ENCODE measurements at places on chromosomes 6 and 20.

- no peak for DNase-seq
Measured at GRCh38 chr6:74967821-74968220, 238.0 kb downstream of the COL12A1 start.

DNA sequence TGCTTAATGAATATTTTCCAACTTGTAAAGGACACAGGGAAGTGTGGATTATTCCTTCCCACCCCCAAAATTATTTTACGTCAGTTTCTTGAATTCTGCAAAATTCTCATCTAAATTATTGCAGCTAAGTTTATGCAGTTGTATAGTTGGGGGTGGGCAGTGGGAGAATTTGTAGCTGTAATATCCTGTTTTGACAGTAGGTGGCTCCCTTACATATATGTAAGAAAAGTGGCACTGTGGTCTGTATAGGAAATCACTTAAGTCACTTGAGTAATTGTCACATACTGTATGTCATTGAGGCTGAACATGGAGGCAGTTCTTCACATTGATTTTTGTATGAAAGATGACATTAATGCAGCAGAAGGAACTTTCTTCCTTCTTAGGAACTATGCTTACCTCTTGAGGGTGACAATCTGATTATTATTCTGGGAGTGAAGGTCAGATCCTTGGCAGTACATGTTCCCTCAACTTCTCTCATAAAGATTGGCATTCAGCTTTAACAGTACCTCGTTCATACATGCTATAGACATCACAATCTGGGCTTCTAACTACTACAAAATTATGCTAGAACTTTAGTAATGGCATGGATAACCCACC is 14.6 kb upstream of the CFAP206 start:
- DNase-seq, result peak; percentile 20

DNA sequence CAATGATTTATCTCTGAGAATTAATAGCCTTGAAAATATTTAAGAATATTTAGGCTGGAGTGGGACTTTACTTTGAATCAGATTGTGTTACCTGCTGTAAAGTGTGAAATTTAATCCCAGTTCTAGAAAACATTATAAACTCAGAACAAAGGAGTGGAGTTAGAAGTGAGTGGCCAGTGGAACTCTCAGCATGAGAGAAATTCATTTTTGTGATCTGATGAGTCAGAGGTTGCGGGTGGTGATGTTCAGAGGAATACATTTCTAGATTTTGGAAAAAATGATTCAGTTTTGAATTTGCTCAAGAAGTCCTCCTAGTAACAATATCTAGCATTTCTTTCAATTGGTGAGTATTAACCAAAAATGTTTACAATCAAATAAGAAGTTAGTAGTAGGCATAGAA is 167.5 kb downstream of the ZFAND3 start:
- DNase-seq, result no peak

DNA sequence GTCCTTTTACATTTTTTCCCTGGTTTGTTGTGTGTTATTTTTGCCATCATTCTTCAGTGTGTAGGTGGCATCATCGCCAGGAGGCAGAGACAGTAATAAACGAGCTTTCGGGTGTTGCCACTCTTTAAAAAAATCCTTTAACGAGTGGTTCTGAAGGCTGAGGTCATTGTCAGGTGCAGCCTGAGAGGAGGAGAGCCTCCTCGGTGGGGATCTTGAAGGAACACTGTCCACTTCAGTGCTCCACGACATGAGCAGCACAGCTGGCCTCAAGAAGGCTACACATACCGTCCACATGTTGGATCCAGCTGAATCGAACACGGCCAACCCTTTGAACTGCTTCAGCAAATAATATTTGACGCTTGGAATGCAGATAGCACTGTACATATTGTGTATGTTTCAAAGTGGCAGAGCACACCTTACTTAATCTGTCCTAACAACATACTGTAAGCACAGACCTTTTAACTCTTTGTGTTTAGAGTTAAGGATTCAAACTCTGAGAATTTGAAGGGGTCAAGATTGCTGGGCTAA is 48.0 kb upstream of the FOXQ1 start:
- no peak for DNase-seq

GRCh38 chr20:61166324-61166723 is 85.7 kb upstream of the CDH4 start:
- DNase-seq, result no peak

DNA sequence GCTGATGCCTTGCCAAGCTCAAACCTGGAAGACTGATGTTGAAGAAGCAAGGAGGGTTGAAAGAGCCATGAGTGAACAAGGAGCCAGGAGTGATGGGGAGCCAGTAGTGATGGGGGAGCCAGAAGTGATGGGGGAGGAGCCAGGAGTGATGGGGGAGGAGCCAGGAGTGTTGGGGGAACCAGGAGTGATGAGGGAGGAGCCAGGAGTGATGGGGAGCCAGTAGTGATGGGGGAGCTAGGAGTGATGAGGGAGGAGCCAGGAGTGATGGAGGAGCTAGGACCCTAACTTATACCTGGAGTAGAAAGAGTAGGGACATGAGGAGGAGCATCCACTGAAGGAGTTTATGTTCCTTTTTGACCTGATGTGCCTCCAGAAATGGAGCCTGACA is 14.6 kb upstream of the CD93 start:
- DNase-seq, result no peak

DNA sequence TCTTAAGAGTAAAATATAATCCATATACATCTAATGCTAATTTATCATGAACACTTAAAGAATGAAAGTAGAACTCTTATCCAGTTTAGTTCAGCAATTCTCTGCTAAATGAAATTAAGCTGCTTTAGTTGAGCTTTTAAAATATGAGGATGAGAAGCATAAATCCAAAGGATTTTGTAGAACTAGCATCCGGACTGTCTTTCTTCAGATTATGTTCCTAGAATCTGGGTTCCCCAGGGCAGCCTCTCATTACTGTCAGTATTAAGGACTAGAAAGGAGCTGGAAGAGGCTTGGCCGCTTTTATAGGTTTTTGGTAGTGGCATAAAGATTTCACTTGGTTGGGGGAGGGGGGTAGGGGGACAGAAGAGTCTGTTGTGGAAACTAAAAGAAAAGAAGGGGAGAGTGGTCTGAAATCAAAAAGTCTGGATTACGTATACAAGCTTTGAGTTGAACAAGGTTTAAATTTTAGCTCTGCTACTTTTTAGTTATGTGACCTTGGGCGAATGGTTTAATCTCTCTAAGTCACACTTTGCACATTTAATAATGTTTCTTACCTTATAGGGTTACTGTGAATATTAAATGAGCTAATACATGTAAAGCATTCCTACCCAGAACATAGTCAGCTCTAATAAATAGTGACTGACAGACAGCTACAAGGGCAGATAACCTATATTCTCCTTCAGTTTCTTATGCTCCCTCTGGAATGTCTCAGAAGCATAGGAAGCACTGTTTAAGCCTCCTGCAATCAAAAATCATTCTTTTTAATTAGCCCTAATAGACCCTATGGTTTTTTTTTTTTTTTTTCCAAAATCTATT is 3.7 kb downstream of the SGK1 start:
- no peak for DNase-seq

DNA sequence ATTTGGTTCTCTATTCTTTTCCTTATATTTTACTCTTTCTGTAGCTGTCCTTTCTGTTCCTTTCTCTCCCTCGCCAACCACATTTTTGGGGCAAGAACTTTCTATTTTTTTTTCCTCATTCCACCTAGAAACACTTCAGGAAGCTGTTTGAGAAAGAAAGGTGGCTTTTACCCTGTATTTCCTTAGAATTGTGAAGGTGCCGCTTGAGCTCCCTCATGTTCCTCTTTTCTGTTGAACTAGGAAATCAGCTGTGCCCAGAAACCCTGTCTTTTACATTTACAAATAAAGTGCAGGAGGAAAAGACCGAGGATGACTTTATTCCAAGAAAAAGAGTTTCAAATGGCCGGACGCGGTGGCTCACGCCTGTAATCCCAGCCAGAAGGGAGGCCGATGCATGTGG is 38.2 kb downstream of the OR2B2 start:
- DNase-seq, result no peak

DNA sequence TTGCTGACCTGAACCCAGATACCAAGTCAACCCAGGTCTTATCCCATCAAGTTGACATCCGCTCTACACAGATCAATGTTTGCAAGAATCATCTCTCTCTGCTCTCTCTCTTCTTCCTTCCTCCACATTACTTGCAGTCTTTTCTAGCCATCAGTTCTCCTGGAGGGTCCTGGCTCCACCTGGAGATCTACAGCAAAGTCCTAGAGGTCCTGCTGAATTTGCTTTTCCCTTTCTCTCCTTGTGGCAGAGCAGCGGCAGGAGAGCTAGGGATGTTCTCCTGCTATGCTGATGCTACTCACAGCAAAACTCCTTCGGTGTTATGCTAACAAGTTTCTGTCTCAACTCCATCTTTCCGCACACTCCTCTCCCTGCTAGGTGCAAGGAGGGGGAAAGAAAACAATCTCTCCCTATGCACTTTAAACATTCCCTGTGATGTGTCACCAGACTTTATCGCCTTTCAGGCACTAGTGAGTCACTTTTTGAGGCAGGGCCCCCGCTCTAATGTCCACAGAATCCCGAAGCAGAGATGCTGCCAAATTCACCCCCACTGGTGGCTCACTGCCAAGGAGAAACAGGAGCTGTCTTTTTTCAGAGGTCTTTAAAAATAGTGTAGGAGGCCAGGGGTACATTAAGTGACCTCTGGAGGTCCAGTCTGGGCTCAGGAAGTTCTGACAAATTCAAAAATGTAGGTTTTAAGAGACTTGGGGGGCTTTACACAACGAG is 62.6 kb downstream of the FAM50B start:
- no peak for DNase-seq

DNA sequence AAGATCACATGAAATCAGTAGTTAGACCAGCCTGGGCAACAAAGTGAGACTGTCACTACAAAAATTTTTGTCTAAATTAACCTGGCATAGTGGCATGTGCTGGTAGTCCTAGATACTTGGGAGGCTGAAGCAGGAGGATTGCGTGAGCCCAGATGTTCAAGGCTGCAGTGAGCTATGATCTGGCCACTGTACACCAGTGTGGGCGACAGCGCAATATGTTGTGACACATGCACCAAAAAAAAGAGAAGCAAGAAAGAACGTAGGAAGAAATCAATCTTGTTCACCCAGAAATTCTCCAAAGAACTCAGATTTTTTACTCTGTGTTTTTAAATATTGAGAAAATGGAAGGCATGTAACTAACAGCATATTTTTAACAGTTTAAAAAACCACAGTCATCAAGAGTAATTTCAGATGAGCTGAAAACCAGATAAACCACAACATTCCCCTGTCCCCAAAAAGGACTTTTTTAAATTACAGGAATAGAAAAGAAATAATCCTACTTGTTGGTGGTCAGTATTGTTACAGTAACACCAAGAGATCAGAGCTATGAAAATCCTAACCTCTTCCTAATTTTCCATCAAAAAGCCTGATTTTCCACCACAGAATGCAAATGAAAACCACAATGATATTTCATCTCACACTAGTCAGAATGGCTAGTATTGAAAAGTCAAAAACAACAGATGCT is 240.2 kb downstream of the KHDC1L start:
- DNase-seq, result no peak

DNA sequence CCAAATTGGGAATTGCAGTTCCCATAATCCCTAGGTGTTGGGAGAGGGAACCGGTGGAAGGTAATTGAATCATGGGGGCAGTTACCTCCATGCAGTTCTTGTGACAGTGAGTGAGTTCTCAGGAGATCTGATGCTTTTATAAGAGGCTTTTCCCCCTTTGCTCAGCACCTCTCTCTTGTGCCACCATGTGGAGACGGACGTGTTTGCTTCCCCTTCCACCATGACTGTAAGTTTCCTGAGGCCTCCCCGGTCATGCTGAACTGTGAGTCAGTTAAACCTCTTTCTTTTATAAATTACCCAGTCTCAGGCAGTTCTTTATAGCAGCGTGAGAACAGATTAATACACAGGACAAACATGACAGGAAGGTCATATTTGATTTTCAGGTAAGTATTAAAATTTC is 25.3 kb upstream of the HECA start:
- peak; percentile 54 for DNase-seq

GRCh38 chr6:105799056-105799455 is 287.1 kb upstream of the PRDM1 start:
- no peak for DNase-seq

DNA sequence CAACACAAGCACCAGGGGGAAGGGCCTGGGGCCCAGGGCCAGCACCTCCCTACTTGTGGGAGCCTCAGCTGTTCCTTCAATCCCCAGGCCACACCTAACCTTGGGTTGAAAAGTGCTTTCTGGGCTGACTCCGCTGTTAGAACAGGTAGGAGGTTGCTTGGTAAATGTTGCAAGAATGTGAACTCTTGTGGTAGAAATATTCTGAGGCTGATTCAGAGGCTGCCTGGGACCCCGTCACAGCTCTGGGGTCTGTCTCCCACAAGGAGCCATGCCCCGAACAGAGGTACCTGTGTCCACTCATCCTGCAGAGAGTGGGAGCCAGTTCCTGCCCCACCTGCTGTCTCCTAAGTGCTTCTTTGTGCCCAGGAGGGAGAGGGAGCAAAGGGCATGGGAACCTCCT is 14.4 kb upstream of the MAS1L start:
- DNase-seq, result no peak

GRCh38 chr20:40532103-40532502 is 156.9 kb downstream of the MAFB start:
- DNase-seq, result no peak

DNA sequence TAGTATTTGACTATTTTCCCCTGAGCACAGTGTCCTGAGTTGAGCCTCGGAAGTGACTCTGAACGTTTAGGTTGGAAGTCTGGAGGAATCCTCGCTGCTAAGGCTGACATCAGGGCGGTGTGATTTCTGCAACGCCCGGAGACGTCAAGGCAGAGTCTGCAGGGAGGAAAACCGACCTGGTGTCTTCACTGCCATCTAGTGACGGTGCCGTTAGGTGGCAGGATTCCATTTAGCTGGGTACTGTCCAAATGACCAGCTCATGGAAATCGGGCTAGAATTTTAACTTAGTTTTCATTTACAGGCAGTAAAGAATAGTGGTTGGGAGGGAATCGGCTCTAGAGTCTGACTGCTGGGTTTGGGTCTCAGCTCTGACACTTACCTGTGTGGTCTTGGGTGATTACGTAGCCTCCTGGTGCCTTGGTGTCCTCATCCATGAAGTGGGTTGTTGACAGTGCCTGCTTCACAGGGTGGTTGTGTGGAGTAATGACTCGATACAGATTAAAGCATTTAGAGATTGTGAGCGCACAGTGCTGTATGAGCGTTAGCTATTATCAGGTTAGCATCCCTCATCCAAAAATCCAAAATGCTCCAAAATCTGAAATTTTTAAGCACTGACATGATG is 35.0 kb downstream of the FOXF2 start:
- DNase-seq, result peak; percentile 19

GRCh38 chr6:147447835-147448611 is 60.5 kb upstream of the SAMD5 start:
- no peak for DNase-seq

DNA sequence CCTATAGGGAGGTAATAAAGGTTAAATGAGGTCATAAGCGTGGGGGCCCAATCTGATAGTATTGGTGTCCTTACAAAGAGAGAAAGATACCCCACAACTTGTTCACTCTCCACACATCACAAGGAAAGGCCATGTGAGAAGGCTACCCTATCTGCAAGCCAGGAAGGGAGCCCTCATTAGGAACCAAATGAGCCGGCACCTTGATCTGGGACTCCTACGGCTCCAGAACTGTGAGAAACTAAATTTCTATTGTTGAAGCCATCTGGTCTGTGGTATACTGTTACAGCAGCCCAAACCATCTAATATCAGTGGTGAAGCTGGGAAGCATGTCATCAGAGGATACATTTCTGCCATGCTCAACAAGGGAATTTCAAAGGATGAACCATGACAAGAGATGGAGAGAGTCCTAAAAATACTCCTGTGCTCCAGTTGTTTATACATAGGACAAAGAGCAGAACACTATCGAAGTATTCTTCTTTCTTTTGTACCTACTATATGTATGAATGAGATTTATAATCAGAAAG is 10.4 kb downstream of the COX7A2 start:
- no peak for DNase-seq
